ENCODE measurements at places on chromosomes 16 and 17. TPM values are rescaled to one million over a fixed set of nuclear protein-coding genes. Genes with fewer than 3 reads are reported as not detected.

DNA sequence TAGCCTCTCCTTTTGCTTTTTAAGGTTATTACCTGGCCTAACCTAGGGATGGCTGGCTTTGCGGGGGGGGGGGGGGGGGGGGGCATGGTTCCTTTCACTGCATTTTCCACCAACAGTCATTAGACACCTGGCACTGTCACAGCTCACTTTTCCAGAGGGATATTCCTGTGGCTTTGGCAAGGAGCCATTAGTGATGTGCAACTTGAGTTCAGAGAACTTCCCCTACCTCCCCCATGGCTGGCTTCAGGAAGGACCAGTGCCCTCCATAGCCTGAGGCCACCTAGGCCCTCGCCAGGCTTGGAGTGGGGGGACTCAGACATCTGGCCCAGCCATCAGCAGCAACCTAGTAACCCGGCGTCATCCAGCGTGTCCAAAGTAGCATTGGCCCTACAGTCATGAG lies 234.6 kb downstream of the CPPED1 start:
- no peaks in the 10 kb centered on the region for H3K4me1 ChIP-seq

GRCh38 chr16:57603115-57604024 lies 25.1 kb upstream of the ADGRG1 start:
- peaks cover 19% of the 10 kb centered on the region for H3K4me1 ChIP-seq
- no peaks in the 10 kb centered on the region for H3K36me3 ChIP-seq
- H3K27me3 ChIP-seq: no peaks in the 10 kb centered on the region
- H3K27ac ChIP-seq: no peak overlapping the region

DNA sequence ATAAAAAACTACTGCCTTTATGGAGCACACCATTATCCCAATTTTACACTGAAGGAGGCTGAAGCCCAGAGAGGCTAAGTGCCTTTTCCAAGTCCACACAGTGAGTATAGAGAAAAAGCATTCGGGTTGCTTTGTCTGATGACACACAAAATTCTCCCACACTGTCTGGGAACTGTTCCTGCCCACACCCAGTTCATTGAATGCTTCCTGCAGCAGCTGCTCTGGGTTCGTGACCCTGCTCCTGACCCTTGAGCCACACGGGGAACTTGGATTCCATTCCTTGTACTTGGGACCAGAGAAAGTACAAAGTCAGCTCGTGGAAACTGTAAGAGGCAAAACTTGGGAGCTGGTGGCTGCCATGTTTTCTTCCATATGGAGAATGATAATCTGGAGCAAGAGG lies 57.9 kb downstream of the AKAP1 start:
- no peak overlapping the region for H3K27ac ChIP-seq
- H3K36me3 ChIP-seq: no peaks in the 10 kb centered on the region
- H3K4me3 ChIP-seq: no peak overlapping the region

DNA sequence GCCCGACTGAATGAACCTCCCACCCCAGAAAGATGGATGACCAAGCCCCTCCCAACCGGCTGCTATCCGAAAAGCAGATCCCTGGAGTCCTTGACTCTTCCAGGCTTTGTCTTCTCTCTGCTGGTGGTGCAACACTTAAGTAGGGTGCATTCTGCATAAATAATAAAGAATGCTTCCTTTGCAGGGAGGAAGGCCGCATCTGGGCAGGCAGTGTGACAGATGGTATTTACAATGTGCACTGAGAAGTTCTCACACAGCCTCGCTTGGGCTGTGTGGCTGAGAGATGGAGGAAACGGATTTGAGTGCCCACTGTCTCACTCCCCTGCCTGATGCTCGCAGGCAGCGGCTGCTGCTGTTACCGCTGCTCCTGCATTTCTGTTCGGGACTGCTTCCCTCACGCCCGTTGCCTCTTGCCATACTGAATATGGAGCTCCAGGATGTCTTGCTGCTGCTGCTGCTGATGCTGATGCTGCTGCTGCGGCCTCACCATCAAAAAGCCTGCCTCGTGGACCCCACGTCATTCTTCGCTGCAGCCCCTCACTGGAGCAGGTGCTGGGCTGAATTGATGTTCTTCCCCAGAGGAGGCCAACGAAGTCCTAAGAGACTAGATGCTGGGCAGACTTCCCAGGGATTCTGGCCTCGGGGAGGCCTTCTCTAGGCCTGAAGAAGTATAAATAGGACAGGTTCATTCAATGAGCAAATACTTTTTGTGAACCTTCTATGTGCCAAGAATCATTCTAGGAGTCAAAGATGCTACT lies 7.1 kb upstream of the RHBDL3 start:
- H3K4me3 ChIP-seq: no peak overlapping the region
- peaks cover 6% of the 10 kb centered on the region for H3K4me1 ChIP-seq
- H3K27ac ChIP-seq: no peak overlapping the region
- no peaks in the 10 kb centered on the region for H3K36me3 ChIP-seq

GRCh38 chr16:709566-710499 lies 4.2 kb upstream of the FBXL16 start:
- H3K36me3 ChIP-seq: no peaks in the 10 kb centered on the region
- no peak overlapping the region for H3K4me3 ChIP-seq
- H3K27ac ChIP-seq: no peak overlapping the region
- peak; percentile 83 for DNase-seq

GRCh38 chr16:3756113-3756512 lies 38.8 kb upstream of the TRAP1 start:
- no peak for DNase-seq
- H3K36me3 ChIP-seq: peaks cover 22% of the 10 kb centered on the region
- H3K27me3 ChIP-seq: no peaks in the 10 kb centered on the region
- no peak overlapping the region for H3K4me3 ChIP-seq
- H3K27ac ChIP-seq: no peak overlapping the region

The CLEC10A gene
- total RNA-seq: 16.1 TPM

The TP53TG3D gene
- not detected for total RNA-seq

The MLYCD gene
- 8.8 TPM for total RNA-seq

The PARD6A gene
- total RNA-seq: 6.1 TPM

Measured in kidney (tissue), 22 donors.